ENCODE measurements at places on chromosomes 5 and 9.

DNA sequence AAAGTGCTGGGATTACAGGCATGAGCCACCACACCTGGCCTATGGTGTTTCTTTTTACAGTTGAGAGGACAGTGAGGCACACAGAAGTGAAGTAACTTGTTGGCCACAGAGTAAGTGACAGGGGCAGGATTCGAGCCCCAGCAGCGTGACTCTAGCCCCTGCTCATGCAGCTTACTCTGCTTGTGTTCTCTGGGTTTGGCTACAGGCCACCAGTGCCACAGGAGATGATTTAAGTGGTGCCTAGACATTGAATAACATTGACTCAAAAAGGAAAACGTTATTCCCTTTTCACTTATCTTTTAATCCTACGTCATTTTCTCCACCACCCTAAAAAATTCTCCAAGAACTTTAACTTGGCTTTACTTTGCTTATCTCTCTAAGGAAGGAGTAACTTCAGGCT is 61.4 kb downstream of the SNX24 start:
- DNase-seq = peak; percentile 3

GRCh38 chr5:68140763-68141162 is 74.8 kb upstream of the PIK3R1 start:
- no peak for DNase-seq

DNA sequence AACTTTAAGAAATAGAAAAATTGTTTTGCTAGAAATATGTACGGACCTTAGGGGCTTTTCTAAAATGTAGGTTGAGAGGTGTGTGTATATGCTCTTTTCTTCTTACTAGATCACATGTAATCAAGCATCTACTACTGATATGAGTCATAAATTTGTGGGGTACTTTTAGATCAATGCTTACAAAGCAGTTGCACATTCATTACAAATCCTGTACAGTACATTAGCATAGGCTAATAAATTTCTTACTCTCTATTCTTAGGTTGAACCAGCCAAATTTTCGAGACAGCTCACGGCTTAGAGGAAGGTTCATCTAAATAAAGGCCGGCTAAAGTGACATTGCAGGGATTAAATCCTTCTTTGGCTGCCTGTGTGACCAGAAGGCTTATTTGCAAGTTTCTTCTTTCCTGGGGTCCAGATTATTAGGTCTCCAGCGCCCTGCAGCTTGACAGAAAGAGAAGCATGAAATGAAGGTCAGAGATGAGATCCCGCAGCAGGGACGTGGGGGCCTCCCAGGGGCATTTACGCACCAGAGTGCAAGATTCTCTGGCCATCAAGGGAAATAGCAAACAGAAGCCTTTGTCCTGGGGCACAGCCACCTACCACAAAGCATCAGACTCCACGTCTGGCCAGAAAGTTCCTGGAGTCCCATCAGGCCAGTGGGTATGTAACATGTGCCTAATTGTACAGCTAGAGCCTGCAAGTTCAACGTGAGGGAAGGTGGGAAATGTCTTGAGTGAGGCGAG is 53.0 kb downstream of the NIM1K start:
- no peak for DNase-seq

DNA sequence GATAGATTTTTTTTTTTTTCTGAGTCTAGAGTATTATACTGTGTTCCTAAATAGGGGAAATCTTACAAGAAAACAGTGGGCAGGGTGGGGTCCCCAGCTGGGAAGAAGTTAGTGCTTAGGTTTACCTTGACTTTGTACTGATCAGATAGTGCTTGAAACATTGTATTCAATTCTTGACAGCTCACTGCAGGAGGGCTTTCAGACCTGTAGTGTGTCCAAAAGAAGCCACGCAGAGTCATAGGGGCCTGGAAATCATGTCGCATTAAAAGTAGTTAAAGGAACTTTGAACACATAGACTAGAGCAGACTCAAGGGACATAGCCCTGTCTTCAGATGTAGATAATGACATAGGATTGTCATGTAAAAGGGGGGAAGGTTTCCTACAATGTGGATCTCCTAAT is 215.4 kb upstream of the NR4A3 start:
- no peak for DNase-seq

GRCh38 chr5:104913841-104914281 is 1351.3 kb upstream of the NUDT12 start:
- DNase-seq = no peak

DNA sequence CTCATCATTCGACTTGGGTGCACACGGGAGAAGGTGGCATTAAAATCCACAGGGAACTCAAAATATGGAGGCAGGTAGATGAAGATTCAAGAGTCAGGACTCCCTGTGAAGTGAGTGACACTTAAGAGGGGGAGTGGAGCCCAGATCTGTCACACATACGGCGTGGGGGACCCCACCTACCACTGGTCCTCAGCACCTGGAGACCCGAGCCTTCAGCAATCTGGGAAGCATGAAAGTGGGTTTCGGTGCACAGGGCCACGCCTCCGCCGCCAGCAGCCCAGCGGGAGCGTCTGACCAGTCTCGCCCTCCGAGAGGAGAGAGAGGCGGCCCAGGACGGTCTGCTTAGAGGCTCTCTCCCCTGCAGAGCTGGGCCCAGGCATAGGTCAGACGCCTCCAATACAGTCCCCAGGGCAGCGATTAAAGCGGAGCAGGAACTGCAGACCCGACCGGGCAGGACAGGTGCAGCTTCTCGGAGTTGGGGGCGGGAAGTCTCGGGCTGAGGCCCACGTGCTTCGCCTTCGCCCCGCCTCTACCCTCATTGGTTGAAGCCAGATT is 639 bp upstream of the SLC2A8 start:
- DNase-seq = no peak

GRCh38 chr5:40233268-40233667 is 446.4 kb upstream of the PTGER4 start:
- DNase-seq = no peak

GRCh38 chr9:14398473-14398872 is 84.5 kb upstream of the NFIB start:
- DNase-seq = no peak

GRCh38 chr9:82513242-82513751 is 524.7 kb downstream of the SPATA31D1 start:
- no peak for DNase-seq

GRCh38 chr5:127092690-127093089 is 19.4 kb upstream of the C5orf63 start:
- DNase-seq = peak; percentile 53

GRCh38 chr5:180807046-180807445 is 4.4 kb upstream of the MGAT1 start:
- no peak for DNase-seq

GRCh38 chr5:146490089-146490843 is 25.7 kb downstream of the GPR151 start:
- no peak for DNase-seq

DNA sequence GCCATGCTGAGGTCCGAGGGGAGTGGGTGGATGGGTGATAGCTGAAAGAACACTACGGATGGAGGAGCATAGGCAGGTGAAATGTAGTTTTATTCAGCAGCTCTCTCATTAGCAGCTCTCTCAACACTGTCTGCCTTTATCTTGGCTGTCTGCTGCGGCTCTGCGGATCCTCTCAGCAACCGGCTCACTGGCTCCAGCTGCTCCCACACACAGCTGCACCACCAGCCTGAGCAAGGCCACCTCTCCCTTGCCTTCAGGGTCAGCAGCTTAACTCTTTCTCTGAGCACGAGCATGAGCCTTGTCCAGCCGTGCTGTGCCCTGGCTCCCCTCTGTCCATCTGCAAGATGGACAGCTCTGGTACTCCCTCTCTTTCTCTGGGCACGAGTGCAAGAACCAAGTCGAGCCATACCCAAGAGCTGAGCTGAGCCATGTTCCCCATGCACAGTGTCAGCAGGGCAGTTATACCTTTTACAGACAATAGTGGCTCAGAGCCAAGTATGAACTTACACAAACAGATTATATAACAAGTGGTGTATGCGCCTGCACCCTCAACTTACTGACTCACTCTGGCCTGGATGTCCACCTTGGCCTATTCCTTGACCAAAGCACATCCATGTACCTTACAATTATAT is 108.5 kb downstream of the MACIR start:
- DNase-seq = no peak

GRCh38 chr9:35675204-35675603 is 1.5 kb downstream of the CA9 start:
- DNase-seq = no peak

- DNase-seq = no peak
Measured at GRCh38 chr9:79129865-79130480, 441.8 kb upstream of the TLE4 start.

- DNase-seq = no peak
Measured at GRCh38 chr5:99033014-99033900, 104.5 kb upstream of the CHD1 start.

GRCh38 chr9:17859228-17859627 is 280.4 kb downstream of the SH3GL2 start:
- no peak for DNase-seq

- DNase-seq = no peak
Measured at GRCh38 chr5:15495026-15495425, 5.0 kb upstream of the FBXL7 start.

GRCh38 chr5:83744821-83745220 is 24.2 kb upstream of the HAPLN1 start:
- no peak for DNase-seq

- no peak for DNase-seq
Measured at GRCh38 chr5:36661456-36662220, 55.2 kb downstream of the SLC1A3 start.

- peak; percentile 49 for DNase-seq
Measured at GRCh38 chr5:104353371-104353770, 790.8 kb upstream of the NUDT12 start.

- no peak for DNase-seq
Measured at GRCh38 chr9:132773764-132774339, 103.6 kb downstream of the GTF3C4 start.

DNA sequence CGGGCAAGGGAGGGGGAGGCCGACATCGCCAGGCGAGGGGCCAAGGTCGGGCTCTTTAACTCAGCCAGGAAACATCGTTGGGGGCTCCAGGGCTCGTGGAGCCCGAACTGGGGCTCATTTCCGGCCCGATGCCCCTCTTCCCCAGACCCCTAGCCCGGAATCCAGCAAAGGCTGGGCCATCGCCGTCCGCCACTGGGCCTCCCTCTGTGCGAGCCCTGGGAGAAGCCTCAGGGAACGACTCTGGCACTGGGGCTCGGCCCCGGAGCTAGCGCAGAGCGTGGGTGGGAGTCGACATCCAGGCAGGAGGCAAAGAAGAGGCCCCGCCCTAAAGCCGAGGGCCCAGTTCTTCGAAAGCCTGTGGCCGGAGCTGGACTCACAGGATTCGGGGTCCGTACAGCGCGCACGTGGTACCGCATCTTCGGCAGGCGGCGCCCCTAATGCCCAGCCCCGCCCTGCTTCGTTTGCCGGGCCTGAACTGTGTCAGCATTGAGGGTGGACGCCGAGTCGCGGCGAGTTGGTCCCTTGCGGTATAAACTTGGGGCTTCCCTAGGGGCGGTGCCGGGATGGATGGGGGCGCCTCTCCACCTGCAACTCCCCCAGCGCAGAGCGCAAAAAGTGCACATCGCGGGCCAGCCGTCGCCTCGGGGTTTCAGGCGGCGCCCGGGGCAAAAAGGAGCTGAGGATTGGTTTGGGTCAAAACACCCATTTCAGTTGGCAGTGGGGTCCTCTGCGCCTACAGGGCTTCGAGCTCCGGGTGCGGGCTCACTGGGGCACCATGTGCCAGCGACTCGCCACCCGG is 3.6 kb upstream of the PAX5 start:
- no peak for DNase-seq

- DNase-seq = no peak
Measured at GRCh38 chr5:176793343-176793699, 17.0 kb upstream of the UNC5A start.

DNA sequence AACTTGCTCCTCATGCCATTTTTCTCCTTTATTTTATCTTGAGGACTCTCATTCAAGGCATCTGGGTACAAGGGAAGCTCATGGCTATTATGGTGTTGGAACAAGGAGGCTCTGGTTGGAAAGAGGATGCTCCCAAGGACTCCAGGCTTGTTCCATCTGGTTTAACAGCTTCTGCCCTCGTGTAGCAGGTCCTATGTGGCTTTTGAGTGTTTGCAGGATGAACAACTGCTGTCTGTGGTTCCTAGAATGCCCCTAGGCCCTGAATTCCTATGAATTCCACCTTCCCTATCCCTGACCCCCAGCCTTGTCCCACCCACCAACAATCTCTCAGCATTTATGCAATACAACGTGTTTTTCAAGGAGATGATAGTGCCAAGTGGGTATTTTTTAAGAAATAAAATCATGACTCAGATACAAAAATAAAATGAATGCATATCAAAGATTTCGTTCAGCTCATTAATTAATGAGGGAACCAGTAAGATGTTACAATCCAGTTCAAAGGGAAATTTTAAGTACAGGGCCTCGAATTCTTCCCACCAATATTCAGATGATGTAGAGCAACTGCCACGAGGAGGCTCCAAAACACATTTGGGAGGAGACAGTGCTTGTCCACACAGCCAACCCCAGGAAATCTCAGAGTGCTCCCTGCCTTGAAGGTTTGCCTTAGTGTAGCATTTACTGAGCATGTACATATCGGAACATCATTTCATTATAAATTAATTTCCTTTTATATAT is 182.0 kb downstream of the MUSK start:
- no peak for DNase-seq

DNA sequence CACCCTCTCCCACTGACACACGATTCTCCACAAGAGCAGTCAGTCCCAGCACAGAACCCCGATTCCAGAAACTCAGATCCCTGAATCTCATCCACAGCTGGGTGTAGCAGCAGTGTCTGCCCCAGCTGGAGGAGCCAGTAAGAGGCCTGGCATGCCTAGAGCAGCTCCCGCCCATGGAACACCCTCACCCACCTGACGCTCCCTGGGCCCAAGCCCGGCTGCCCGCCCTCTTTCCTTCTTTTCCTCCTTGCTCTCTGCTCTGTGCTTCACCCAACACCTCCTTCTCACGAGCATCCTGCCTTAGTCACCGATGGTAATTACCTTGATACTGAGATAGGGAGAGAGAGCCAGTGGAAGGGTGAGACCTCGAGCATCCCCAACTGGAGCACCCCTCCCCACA is 8.7 kb downstream of the PCDH1 start:
- no peak for DNase-seq

DNA sequence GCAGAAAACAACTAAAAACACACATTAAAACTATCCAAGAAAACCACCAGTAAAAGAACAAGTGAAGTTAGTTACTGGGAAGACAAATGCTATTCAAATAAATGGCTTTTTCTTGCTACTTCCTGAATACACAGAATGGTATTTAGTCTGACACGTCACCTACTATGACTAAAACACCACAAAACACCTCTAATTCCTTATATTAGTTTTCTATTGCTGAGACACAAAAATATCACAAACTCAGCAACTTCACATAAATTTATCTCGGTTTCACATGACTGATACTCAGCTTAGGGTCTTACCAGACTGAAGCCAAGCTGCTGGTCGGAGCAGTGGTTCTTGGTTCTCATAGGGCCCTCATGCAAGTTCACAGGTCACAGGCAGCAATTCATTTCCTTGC is 5.4 kb downstream of the DMAC1 start:
- DNase-seq = no peak

DNA sequence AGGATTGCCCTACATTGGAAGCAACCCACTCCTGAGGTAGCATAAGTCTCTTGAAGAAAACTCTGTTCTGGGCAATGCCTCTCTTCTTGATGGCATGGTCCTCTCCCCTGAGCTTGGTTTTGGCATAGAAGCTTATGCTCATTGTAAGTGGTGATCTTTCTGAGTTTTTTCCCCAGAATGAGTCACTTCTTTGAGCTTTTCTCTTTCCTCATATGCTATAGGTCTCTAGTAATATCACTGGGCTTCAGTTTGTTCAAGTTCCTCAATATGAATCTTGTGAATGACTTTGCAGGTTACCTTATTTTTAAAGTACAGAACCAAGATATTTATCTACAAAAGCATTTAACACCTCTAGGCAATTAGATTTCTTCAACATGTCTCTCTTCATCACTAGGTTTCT is 76.5 kb upstream of the ATG10 start:
- no peak for DNase-seq

GRCh38 chr5:170809551-170809950 is 26.0 kb downstream of the GABRP start:
- DNase-seq = peak; percentile 21

All from skeletal muscle cell (primary cell).